ENCODE measurements at places on chromosomes 4 and X. TPM values are rescaled to one million over a fixed set of nuclear protein-coding genes. Genes with fewer than 3 reads are reported as not detected.

DNA sequence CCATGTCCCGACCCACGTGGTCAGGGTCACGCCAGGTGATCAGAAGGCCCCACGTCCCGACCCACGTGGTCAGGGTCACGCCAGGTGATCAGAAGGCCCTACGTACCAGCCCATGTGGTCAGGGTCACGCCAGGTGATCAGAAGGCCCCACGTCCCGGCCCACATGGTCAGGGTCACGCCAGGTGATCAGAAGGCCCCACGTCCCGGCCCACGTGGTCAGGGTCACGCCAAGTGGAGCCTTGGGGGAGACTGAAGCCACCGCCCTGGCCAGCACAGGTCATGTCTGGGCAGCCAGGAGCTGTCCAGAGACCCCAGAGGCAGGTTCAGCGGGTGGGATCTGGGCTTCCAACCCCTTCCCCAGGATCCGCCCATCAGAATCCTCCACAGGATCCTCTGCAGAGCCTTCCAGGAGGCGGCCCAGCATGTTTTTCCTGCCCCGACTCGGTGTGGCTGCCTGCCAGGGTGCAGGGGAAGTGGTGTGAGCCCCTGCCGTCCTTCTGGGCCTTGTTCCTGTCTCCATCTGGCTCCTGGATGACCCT lies 58.4 kb downstream of the FAM53A start:
- no peak for DNase-seq

SAP30 gene
- 101 TPM for total RNA-seq

DNA sequence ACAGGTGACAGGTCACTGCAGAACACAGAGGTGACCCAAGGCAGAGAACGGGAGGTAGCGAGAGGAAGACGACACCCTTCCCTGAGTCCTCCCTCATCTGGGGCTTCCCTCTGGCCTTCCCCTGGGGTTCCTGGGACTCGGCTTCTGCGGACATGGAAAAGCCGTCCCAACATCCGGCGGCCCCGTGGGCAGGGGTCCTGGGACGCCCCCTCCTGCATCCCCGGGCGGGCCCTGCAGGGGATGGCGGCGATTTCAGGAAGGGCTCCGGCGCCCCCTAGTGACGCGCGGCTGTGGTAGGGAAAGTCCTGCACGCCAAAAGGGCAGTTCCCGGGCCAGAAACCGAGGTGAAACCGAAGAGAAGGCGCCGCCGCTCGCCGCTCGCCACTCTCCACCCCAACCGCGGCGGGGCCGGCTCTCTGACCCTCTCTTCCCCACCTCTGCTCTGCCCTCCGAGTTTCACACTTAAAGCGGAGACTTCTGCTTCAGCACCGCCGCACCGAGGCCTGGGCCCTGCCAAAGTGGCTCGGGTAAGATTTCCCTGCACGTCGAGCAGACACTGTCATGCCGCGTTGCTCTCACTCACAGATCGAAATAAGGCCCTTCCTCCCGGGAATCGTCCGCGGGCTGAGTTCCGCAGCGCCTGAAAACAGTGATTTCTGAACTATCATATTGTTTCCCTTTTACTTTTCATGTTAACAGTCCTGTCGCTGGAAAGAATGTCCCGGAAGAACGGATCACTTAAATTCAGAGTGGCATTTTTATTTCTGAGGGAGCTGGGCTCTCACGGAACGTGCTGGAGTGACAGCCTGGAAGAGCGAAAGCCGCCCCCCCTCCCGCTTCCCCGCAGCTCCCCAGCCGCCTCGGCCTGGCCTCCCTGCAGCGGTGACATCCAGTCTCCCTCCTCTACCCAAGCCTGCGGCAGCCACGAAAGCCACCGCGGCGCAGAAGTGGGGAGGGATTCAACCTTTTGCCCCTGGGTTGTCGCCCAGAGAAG lies 110.6 kb downstream of the DCTD start:
- peak; percentile 68 for DNase-seq

GRCh38 chr4:150033901-150034300 lies 44.3 kb upstream of the DCLK2 start:
- DNase-seq = peak; percentile 69

RNF128 gene
- 8.1 TPM for total RNA-seq

GPC3 gene
- total RNA-seq = 45.5 TPM

USP38 gene
- 15.7 TPM for total RNA-seq

GATA1 gene
- not detected for total RNA-seq

- DNase-seq = no peak
Observed at GRCh38 chrX:30865015-30865414, 24.0 kb downstream of the TAB3 start.

ABHD18 gene
- 5.4 TPM for total RNA-seq

RAB40A gene
- under 0.01 TPM for total RNA-seq

- no peak for DNase-seq
Observed at GRCh38 chrX:69616457-69617203, 717 bp downstream of the EDA start.

DNA sequence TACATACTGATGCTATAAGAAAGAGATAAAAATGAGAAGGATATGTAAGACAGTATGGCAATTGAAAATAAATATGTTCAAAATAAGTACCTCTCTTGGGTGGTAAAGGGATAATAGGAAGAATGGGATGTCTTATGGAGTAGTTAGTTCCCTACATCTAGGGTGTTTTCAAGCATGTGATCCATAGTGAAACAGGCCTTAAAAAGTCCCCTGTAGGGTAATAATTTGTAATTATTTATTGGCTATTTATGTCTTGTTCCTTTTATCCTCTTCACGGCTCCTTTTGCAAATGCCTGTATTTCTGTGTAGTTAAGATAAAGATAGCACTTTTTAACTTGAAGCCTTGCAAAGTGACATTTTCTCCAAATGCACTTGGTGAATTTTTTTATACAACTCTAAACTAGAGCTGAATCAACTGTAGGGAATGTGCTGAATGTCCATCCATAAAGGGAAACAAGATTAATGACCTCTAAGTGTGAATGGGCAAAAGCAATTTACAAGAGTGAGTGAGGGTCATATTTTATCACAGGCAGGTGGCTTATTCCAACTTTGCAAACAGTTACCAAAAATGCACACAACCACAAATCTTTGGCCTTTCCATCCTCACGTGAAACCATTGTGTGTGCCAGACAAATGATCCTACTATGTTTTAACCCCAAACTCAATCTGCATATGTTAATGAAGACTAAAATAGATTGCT lies 299.0 kb downstream of the KCNIP4 start:
- DNase-seq = peak; percentile 82

- no peak for DNase-seq
Observed at GRCh38 chrX:65658229-65658628, 9.2 kb upstream of the MSN start.

GRCh38 chrX:2512501-2512900 lies 11.7 kb upstream of the DHRSX start:
- no peak for DNase-seq

GRCh38 chr4:186700746-186701145 lies 22.9 kb downstream of the FAT1 start:
- DNase-seq = peak; percentile 93

Data from fibroblast of lung (primary cell).